Type B pancreatic cell (in vitro differentiated cells): ENCODE measurements at places on chromosomes 2 and 18.
A peak's percentile ranks its signal among the peaks of the same experiment; 100 is the strongest.

GRCh38 chr18:23887035-23887434 lies 127.5 kb upstream of the TTC39C start:
- no peak for DNase-seq

DNA sequence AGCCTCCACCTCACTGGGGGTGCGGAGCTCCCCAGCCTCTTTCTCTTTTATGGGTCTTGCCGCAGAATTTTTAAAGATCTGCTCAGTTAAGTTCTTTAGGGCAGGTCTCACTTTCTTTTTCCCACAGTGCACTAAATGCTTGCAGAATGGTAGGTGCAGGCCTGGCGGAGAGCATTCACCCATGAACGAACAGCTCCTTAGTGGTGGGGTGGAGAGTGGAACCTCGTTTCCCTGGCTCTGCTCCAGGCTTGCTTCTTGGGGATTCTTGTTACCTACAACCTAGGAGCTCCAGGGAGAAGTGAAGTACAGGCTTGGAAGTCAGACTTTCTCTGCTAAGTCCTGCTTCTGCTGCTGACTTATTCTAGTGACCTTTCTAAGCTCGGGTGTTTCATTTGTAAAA lies 70.3 kb upstream of the PXDN start:
- no peak for DNase-seq

- no peak for DNase-seq
These were observed 102.8 kb downstream of the GREB1L start for GRCh38 chr18:21344860-21345259.

GRCh38 chr2:209424199-209424701 lies 403 bp downstream of the MAP2 start:
- peak; percentile 65 for DNase-seq

DNA sequence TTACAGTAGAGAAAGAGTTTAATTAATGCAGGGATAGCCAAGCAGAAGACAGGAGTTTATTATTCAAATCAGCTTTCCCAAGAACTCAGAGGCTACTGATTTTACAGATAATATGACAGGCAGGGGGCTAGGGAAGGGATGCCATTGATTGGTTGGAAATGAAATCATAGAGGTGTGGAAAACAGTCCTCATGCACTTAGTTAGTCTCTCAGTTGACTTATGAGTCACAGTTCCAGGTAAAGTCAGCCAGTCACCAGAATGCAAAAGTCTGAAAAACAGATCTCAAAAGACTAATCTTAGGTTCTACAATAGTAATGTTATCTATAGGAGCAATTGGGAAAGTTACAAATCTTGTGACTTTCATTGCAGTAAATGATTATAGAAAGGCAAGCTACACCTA lies 676.4 kb upstream of the CHAC2 start:
- DNase-seq = no peak

- no peak for DNase-seq
These were observed 5.8 kb upstream of the SIX3 start for GRCh38 chr2:44935729-44936098.

DNA sequence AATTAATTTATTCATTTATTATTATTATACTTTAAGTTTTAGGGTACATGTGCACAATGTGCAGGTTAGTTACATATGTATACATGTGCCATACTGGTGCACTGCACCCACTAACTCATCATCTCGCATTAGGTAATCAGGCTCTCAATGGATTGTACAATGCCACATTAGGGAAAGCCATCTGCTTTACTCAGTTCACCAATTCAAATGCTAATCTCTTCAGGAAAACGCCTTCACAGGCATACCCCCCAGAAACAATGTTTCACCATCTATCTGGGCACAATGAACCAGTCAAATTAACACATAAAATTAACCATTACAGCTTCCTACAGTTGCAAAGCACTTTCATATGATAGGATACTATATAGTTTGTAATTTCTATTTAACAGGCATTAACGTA lies 84.8 kb upstream of the DNAJC10 start:
- DNase-seq = no peak

DNA sequence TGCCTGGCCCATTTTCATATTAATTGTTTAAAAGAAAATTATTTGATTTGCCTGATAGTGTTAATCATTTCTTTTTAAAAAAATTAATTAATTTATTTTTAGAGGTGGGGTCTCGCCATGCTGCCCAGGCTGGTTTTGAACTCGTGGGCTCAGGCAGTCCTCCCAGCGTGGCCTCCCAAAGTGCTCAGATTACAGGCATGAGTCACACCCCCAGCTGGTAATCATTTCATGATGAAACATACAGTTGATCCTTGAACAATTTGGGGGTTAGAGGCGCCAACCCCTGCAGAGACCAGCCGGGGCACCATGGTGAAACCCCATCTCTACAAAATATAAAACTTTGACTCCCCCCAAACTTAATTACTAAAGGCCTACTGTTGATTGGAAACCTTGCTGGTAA lies 7.9 kb downstream of the GPN1 start:
- no peak for DNase-seq

DNA sequence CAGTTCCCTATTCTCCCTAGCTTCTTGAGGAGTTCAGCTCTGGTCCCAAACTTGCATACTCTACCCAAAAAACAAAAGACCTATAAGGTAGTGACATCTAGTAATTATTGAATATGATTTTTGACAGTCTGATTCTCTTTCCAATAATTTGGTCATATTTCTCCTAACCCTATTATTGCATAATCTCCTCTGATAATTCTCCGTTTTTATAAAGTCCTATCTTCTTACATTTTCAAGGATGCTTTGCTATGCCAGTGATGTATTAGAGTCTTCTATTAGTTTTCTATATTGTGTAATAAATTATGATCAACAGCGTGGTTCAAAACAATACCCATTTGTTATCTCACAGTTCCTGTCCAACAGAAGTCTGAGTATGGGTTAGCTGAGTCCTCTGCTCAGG lies 426.3 kb downstream of the BCL11A start:
- no peak for DNase-seq

DNA sequence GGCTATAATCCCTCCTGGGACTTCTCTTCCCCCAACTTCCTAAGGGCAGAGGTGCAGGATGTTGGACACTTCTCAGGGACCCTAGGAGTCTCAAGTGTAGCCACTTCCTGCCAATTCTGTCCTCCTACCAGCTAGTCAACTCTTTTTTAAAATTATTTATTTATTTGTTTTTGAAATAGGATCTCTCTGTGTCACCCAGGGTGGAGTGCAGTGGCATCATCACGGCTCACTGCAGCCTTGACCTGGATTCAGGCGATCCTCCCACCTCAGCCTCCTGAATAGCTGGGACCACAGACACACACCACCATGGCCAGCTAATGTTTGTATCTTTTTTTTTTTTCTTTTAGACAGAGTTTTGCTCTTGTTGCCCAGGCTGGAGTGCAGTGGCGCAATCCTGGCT lies 11.5 kb downstream of the SFTPB start:
- DNase-seq = no peak

- no peak for DNase-seq
These were observed 295.9 kb upstream of the HDAC4 start for GRCh38 chr2:239696559-239697207.

- no peak for DNase-seq
These were observed 196.1 kb downstream of the MGAT5 start for GRCh38 chr2:134449751-134450513.

- no peak for DNase-seq
These were observed 22.1 kb downstream of the INHBB start for GRCh38 chr2:120368086-120368485.

DNA sequence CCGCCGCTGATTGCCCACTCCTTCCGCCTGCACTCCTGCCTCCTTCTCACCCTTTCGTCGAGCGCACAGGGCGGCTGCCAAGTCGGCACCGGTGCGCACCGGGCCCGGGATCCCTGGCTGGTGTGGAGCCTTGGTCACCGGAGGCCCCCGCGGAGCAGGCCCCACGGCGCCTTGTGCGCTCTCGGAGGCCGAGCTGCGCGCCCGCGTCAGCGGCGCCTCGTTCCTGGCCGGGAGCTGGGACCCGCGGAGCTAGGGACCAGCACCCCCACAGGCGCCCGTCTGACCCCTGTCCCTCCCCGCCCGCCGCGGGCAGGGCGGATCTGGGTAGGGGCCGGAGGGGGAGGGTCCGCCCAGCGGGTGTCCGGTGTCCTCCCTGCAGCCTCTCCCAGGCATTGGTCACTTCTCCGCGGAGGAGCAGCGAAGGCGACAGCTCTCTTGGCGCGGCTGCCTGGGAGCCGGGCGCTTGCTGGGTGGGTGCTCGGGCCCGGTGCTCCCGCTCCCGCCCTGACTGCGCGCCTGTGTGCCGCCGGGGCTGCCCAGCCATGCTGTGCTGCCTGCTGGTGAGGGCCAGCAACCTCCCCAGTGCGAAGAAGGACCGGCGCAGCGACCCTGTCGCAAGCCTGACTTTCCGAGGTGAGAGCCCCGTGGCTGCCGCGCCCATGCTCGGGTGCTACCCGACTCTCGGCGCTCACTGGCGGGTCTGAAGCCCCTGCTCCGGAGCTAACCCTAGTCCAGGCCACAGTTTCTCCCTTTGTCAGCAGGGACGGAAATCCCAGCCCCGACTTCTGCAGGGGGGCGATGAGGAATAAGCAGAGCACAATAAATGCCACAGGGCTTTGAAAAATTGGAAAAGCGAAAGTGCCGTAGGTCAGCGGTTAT lies 13.2 kb downstream of the DYSF start:
- DNase-seq = no peak

DNA sequence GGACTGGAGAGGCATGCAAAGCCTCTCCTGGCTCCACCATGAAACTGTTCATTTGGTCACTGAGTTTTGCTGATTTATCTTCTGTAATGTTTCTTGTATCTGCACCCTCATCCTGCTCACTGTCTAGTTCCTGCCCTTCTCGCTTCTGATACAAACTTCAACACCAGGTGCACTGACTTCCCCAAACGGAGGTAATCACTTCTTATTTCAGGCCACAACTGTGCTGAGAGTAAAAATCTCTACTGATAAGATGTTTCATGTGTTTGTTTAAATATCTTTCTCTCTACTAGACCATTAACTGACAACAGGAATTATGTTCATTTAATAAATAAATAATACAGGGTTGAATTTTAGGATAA lies 10.9 kb upstream of the NT5C1B start:
- DNase-seq = no peak

DNA sequence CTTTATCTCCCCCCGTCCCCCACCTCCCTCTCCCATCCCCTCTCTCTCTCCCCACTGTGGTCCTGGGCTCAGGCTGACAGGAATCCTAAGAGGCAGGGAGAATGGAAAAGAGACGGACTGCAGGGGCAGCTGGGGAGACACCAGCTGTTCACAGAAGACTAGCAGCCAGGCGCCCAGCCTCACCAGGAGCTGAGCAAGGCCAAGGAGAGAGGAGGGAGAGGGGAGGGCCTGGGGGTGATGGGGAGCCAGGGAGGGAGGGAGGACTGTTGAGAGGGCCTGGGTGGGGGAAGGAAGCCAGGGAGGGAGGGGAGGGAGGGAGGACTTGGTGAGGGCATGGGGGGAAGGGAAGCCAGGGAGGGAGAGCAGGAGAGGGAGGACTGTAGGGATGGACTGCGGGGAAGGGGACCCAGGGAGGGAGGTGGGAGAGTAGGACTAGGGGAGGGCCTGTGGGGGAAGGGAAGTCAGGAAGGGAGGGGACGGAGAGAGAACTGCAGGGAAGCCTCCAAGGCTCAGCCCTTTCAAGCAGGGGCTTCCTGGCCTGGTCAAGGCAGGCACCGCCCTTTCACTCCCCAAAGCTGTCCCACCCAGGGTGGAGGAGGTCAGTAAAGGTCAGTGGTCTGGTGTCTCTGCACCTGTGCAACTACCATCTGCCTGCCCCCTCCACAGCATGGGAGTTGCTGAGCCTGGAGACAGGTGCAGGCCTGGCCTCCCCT lies 517.7 kb upstream of the MYT1L start:
- DNase-seq = no peak

- DNase-seq = no peak
These were observed 108.1 kb downstream of the ARHGEF33 start for GRCh38 chr2:38997781-38998180.

DNA sequence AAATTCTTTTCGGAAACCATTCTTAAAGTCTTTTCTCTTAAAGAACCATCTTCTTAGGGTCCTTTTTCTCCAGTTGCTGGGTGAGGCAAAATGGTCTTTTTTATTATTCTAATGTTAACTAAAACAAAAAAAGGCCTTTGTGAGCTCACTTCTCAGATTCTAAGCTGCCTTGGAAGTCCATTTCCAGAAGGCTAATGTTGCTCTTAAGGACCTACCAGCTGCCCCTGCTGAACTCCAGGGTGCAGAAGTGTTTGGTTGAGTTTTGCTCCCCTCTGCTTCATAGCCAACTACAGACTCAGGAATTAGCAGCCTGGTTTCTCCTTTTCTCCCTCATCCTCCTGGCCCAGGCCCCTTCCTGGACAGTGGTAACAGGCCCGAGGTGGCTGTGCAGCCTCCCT lies 23.4 kb downstream of the APCDD1 start:
- no peak for DNase-seq

DNA sequence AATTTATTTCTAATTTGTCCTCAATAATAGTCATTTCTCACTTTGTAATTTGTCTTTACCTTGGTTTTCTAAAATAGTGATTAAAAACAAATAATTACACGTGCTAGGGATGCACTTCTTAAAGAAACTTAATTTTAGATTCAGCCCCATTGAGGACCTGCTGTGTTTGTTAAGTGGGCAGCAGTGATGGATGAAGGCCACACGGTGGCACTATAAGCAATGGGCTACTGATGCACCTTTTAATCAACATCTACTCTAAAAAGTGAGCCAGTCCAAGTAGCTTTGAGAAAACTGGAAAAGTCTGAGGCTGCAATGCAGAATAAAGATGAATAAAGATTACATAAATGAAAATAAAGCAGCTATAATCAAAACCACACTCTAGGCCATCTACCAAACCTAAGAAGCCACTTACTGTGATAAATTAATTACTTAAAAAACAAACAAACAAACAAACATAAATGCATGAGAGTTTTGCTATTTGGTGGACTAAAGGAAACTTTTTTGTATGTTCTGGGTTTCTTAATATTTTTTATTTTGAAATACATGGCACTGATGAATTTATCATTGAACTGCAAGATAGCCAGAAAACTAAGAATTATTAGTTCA lies 89.3 kb downstream of the PDE11A start:
- DNase-seq = no peak

DNA sequence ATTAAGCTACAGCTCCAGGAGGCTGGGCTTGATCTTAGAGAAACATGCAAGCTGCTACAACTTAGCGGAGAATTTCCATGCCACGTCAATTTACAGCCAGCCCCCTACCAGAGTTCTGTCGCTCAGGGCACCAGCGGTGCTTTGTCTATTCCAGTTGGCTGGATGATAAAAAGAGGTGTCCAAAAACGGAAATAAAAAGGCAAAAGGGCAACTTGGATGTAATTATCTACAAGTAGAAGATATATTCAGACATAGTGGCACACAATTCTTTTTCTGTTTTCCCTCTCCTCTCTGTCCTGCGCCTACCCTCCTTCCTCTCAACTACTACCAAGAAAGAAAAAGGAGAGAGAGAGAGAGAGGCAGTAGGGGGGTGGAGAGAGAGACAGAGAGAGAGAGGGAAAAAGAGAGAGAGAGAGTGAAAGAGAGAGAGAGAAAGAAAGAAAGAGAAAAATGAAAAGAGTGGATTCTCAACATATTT lies 363 bp upstream of the RFTN2 start:
- DNase-seq = no peak

GRCh38 chr2:162300266-162300665 lies 18.2 kb downstream of the IFIH1 start:
- DNase-seq = no peak

DNA sequence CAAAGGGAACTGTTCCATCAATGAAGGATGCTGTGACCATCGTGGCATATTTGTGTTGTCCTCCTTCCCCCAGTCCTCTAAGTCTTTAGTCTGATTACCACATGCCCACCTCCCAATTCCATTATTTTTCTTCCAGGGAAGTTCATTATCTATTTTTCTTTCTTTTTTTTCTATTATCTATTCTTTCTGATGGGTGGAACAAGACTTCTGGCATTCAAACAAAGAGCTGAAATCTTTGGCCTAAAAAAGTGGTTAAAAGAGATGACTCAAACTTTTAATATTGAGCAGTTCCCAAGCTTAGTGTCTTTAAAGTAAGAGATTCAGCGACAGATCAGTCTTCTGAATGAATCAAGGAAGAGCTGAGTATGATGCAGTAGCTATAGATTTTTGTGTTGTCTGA lies 66.6 kb downstream of the DIS3L2 start:
- no peak for DNase-seq
